ENCODE measurements at places on chromosomes 1 and 21.

GRCh38 chr1:233641029-233641428 lies 27.1 kb downstream of the KCNK1 start:
- no peak for DNase-seq

DNA sequence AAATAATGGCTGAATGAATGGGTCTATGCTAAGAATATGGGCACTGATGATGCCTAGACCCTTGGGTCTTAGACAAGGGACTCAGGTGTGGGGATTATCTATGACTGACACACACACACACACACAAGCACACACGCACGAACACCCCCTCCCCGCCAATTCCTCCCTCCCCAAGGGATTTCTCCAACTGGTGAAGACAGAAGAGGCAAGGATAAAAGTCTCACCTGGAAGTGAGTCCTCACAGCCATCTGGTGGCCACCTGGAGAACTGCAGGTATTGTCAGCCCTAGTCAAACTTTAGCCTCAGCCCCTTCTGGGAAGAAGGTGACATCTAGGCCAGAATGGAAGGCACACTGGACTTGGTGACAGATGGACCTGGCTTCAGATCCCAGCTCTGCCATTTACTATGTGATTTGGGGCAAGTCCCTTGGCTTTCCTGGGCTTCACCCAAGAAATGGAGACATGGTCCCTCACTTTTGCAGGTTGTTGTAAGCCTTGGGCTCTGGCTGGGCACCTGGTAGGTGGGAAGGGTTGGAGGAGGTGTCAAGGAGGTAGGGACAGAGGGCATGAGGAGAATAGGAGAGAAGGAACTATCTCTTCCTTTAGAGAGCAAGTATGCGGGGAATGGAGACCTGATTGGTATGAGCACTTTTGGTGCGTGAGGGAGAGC lies 4.0 kb upstream of the GPR3 start:
- DNase-seq: no peak

GRCh38 chr1:29672416-29673227 lies 436.3 kb downstream of the PTPRU start:
- DNase-seq: no peak

DNA sequence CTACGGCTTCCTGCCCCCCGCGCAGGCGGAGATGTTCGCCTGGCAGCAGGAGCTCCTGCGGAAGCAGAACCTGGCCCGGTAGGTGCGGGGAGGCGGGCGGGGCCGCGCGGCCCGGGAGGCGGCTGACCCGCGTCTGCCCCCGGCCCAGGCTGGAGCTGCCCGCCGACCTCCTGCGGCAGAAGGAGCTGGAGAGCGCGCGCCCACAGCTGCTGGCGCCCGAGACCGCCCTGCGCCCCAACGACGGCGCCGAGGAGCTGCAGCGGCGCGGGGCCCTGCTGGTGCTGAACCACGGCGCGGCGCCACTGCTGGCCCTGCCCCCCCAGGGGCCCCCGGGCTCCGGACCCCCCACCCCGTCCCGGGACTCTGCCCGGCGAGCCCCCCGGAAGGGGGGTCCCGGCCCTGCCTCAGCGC lies 16.6 kb downstream of the NOC2L start:
- DNase-seq: no peak

DNA sequence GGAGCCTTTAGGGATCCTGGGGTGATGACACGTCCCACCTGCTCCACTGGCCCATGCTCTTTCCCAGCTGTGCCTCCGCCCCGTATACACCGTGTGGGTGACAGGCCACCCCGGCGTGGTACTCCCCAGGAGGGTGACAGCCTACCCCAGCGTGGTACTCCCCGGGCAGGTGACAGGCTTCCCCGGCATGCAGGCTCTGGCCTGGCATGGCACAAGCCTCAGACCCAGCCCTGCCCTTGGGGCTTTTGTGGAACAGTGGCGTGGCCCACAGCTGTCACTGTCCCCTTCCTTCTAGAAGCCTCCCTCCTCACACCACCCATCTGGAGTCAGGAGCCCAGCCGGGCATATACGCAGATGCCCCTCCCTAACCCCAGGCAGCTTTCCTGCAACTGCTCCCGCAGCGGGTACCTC lies 4.7 kb upstream of the PFKL start:
- DNase-seq: no peak

DNA sequence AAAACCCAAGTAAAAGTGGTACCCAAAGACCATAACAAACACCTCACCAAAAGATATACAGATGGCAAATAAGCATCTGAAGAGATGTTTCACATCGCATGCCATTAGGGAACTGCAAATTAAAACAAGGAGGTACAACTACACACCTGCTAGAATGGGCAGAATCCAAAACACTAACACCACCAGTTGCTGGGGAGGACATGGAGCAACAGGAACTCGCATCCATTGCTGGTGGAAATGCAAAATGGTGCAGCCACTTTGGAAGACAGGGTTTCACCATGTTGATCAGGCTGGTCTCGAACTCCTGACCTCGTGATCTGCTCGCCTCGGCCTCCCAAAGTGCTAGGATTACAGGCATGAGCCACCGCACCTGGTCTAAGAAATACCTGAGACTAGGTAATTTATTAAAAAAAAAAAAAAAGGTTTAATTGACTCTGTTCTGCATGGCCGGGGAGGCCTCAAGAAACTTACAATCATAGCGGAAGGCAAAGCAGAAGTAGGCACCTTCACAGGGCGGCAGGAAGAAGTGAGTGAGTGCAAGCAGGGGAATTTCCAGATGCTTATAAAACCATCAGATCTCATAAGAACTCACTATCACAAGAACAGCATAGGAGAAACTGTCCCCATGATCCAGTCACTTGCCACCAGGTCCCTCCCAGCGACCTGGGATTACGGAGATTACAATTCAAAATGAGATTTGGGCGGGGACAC lies 30.2 kb upstream of the PRSS38 start:
- no peak for DNase-seq

DNA sequence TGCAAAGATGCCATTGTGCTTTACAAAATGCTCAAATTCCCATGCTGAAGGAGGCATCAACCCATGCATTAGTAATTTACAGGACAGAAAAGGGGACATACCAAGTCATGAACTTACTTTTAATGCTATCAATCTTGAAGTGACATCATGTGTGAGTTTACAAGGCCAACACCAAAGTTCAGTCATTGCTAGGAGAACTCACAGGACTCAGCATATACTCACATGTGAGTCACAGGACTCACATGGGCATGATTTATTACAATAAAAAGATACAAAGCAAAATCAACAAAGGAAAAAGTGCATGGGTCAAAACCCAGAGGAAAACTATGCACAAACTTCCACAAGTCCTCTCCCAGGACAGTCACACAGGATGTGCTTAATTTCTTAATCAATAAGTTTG lies 1656.0 kb downstream of the MRPL39 start:
- no peak for DNase-seq

DNA sequence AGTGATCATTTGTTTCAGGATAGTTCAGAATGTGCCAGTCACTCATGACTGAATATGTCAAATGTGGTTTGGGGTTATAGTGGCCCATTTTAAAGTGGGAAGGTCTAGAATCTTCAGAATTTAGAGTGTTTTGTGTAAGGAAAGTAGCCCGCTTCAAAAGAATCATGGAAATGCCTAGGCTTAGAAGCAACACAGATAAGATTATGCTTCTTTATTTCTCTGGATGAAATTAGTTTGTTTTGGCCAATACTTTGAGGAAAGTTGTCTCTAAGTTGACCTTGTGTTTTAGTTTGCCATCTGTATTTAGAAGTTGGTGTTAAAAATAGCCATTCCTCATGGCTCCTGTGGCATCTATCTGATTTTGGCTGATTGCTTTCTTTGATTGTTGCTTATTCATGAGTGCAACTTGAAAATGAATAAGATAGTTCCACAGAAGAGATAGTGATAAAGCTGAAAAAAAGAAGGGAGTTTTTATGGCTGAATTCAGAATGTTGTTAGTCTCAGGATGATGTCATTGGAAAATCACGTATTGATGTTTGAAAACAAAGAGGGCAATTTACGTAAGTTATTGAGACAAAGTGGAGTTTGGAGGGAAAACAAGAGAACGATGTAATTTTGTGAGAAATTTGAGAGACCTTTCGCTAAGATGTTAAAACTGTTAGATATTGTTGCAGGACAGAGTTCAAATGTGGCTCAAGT lies 71.9 kb downstream of the PLA2G4A start:
- DNase-seq: no peak

GRCh38 chr1:152112101-152112884 lies 3.0 kb downstream of the TCHH start:
- no peak for DNase-seq

- no peak for DNase-seq
Observed at GRCh38 chr1:231334079-231334666, 3.5 kb downstream of the EXOC8 start.

DNA sequence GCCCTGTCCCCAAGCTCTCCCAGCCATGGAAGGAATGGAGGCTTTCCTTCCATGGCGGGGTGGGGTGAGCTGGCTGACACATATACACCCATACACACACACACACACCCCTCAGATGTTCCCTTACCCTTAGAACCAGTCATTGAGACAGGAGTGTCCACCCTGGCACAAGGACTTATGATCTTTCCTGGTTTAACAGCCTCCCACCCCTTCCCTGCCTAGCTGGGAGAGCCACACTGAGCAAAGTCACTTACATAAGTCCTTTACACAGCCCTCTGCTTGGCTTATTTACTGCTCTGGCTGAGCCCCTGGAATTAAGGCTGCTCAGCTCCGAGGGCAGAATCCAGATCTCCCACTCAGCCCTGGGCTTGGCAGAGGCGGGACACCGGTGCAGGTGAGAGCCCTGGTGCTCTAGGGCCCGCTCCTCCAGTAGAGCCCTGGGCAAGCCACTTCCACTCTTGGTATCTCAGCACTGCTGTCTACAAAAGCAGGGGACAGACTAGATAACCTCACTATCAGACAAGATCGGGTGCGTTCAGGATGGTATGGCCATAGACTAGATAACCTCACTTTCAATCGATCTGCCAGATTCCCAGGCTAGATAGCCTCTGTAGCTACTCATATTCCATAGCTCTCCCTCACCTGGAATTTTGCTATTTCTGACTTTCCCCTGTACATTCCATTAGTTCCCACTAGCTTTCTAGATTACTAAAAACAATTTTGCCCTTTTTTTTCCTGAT lies 16.7 kb downstream of the SLC6A9 start:
- DNase-seq: no peak

GRCh38 chr1:36007741-36008140 lies 76.2 kb upstream of the TEKT2 start:
- no peak for DNase-seq

DNA sequence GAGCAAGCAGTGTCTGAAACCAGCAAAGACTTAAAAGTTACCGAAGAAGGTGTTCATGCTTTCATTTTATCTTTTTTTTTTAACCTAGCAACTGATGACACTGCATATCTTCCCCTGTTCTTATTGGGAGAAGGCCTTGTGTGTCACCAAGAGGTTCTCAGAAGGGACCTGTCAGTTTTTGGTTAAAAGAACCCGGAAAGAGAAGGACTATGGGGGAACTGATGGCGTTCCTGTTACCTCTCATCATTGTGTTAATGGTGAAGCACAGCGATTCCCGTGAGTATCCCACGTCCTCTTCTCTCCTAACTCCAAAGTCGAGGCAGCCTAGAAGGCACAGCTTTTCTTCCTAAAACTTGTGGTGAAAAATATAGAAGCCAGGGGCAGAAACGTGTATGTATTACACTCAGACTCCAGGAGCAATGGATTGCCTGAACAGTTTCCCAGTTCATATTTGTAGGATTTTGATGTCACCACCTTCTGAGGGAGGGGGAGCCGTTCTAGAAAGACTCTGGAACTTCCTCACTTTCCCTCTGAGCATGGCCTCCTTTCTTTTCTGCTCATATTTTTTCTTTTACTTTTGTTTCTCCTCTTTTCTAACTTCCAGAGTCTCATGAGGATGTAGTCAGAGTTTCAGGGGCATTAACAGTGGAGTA lies at the start of gene MR1:
Gene MR1 (plus strand): TSS at position 185 of the 653 bp plus-strand sequence. CDS start 25 bp downstream, at position 210.
- peak; percentile 72 for DNase-seq

GRCh38 chr1:55049271-55049913 lies 10.0 kb downstream of the PCSK9 start:
- no peak for DNase-seq

DNA sequence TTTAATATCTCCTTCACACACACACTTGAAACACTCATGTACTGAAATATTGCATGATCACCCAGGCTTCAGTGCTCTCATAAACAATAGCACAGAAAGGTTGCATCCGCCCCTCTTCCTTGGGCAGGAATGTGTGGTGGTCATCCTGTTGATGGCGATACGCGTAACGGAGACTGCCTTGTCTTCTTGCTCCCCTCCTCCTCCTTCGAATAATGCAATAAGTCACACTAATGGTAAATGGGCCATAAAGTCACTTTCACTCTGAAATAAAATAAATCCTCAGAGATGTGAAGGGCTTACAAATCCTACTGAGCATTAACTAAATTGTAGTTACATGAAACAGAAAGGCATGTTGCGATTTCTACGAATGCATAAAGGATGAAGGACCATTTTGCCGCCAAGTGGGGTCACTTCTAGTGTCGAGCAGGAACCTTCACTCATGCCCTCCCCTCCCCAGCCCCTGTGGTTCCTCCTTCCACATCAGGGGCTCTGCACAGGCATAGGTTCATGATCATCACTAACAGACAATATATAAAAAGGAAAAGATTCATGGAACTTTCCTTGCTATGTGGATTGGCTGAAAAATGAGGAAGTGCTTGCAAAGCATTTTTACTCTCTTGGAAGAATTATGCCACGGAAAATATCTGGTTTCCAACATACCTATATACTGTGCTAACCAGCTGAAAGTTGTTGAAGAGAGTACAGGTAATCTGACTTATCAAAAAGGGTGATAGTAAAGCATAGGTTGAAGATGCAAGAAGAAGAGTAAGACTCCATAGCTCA lies 1.2 kb upstream of the PGBD5 start:
- DNase-seq: no peak

DNA sequence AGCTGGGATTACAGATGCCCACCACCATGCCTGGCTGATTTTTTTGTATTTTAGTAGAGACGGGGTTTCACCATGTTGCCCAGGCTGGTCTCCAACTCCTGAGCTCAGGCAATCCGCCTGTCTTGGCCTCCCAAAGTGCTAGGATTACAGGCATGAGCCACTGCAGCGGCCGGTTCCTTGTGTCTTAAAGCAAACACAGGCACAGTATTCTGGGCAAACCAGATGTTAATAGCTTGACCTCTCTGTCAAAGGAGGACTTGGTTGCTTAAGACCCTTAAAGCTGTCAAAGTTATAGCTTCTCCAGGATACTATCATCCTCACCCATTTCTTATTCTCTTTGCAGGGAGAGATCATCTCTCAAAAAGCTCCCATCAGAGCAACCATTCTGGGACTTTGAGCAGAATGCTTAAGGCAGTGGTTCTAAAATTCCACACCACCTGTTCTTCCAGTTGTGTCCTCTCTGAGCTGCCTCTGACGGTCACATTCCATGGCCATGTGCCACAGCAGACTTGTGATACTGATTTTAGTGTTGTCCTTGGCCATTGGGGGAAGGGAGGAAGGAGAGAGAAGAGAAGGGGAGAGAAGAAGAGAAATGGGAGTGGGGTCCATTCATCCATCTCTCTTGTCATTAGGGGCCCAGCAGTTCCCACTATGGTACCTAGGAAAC lies 81.8 kb downstream of the PBX1 start:
- no peak for DNase-seq

- no peak for DNase-seq
Observed at GRCh38 chr1:34736692-34737091, 18.2 kb upstream of the GJB5 start.
